GM19239 (cell line): ENCODE measurements at places on chromosomes 5 and 9.

DNA sequence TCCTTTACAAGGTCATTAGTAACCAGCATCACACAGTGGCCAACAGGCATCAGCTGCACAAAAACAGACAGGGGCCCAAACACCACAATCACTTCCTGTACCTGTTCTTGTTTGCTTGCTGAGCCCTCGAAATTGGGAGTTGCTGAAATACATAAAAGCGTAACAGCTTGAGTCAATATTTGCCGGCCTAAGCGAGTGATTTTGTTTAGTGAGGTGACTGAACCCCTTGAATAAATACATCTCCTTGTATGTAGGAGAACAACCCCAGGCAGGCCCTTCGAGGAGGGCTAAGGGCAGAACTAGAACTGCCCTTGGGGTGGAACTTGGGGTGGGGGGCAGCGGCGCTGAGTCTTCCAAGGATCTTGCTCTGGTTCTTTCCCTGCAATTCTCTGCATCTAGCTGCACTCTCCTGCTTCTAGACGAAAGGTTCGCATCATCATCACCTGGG is 502.5 kb downstream of the RASEF start:
- DNase-seq: no peak

GRCh38 chr5:38556088-38556598 is 303 bp downstream of the LIFR start:
- DNase-seq: peak; percentile 33

GRCh38 chr5:132556153-132556762 is 519 bp upstream of the RAD50 start:
- DNase-seq: no peak

DNA sequence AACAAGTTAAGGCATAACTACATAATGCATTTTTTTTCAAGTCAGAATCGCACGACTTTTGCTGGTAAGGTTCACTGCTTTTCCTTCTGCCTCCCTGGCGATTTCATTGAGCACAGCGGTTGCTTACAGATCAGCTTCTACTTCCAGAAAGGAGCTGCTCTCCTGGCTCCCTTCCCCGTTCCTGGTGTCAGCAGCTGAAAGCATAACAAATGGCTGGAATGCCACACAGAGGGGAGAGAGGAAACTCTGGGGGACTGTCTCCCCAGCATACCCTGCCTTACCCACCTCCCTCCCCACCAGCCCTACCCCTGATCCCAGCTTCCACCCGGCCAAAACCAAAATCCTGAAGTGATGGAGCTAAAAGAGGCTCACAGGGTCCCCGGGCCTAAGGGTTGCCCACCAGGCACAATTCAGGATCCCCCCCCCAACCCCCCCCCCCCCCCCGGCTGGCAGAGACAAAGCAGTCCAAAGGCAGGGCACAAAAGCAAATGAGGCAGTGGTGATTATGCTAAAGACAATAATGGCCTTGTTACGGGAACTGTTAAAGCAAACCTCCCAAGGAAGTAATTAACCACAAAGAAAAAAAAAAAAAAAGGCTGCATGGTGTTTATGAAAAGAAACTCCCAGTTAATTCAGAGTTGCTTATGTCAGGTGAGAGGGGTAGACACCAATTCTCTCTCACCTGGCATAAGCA is 126.1 kb upstream of the WWC1 start:
- no peak for DNase-seq

- no peak for DNase-seq
Observed at GRCh38 chr9:3827175-3827574, 301.4 kb upstream of the RFX3 start.

DNA sequence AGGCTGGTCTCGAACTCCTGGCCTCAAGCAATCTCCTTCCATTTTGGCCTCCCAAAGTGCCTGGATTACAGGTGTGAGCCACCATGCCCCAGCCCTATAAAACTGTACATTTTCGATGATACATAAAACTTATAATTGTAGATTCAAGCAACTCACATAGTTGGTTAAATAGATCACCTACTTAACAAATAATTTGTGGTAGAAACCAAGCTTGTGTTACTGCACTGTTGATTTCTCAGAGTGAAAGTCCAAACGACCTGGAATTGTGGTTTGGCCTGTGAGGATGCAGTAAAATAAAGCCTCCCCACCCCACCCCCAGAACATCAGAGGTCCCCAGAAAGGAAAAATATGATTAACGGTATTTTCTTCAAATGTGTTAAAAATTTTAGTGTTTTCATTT is 92.7 kb downstream of the TRIO start:
- no peak for DNase-seq

- no peak for DNase-seq
Observed at GRCh38 chr9:18861609-18862544, 171.1 kb downstream of the SAXO1 start.

DNA sequence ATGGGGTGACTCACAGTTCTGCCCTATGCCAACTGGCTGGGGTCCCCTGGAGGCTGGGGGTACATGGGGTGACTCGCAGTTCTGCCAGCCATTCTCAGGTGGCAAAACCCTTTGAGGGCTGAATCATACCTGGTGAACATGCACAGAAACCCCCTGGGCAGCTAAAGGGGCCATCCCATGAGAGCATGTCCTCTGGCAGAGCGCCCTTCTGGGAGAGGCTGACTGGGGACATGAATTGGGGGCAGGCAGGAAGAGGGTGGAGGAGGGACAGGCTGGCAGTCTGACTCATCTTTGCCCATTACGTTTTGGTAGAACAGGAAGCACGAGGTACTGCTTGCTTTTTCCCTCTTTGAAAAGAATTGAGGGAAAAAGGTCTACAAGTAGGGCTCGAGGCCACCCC is 16.7 kb downstream of the TRAF1 start:
- no peak for DNase-seq

- DNase-seq: no peak
Observed at GRCh38 chr5:149071756-149072155, 8.9 kb upstream of the SH3TC2 start.

DNA sequence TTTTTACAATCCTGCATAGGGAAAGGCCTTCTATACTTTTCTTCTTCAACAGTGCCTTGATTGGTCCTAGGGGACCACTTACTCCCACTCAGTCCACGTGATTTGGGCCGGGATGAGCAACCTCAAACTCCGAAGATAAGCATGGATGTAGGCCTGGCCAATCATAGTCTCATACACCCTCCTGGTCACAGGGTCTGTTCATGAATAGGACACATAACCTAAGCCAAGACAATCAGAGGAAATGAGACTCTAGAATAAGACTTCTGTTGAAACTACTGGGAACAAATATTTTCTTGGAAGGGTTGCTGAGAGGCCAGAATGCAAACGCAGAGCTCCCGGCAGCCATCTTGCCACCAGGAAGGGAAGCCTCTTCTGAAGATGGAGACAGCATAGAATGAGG is 68.1 kb downstream of the ARL15 start:
- DNase-seq: no peak

DNA sequence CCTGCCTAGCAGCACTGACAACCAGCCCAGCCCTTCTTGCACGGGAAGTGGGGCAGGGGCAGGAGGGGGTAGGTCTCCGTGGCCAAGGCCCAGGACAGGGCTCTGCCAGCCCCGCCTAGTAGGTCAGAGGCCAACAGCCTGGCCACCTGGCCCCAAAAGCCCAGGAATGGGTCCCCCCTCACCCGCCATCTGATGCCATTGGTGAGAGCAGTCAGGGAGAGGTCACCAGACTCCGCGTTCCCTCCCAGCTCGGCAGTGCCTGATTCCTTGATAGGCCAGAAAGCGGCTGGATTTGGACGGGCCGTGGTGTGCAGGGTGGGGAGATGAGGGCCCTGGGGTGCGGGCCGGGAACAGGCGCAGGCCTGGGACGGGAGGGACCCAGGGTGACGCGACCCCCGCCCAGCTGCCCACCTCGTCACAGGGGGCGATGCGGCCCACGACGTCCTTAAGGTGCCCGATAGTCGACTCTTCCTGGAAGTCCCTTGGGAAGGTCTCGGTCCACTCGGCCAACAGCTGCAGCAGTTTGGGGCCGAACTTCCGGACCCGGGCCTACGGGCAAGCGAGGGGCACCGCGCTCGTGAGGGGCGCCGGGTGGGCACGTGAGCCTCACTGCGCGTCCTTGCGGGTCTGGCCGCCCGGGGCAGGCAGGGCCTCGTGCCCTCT is 64.5 kb upstream of the RNF130 start:
- no peak for DNase-seq
